ENCODE measurements at places on chromosomes 4 and X.

DNA sequence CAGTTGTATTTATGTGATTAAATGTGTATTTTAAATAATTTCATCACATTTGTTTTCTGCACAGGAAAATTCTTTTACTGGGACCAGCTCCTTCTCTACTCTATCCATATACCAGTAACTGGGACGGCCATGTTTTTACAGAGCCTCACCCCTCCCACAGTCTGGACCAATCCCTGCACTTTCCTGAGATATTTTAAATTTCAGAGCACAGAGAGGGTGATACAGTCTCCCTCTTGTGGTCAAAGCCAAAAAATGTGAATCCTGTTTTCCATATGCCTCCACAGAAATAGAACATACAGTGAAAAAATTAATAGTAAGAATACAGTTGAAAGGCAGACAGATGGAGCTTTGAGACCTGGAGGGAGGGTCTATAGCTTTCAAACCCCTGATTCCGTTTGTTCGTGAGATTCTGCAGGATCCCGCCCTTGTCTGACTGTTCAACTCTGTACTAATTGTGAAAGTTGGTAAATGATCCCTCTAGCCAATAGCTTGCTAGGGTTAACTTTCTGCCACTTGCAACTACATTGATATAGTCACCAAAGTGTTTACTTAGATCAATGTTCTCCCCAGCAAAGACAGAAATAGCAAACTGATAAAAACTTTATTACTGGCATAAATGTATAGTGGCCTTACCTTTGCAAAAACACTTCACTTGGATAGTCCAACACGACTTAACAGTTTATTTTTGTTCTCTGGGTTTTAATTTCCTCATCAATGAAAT, 172.2 kb downstream of the PPARGC1A start:
- DNase-seq, result peak; percentile 30

GRCh38 chrX:46328133-46328532, 217.1 kb downstream of the ZNF674 start:
- DNase-seq, result no peak

DNA sequence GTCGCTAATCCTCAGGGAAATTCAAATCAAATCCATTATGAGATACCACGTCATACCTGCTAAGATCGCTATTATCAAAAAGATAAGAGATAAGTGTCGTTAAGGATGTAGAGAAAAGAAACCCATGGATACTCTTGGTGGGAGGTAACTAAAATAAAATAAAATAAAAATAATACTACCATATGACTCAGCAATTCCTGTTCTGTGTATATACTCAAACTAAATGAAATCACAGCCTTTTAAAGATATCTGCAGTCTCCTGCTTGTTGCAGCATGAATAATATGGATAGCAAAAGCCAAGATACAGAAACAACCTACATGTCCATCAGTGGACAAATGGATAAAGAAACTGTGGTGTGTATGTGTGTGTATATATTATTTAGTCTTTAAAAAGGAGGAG, 105.8 kb upstream of the IL15 start:
- DNase-seq, result no peak

GRCh38 chr4:189815404-189816192, 125.1 kb upstream of the FRG1 start:
- no peak for DNase-seq

DNA sequence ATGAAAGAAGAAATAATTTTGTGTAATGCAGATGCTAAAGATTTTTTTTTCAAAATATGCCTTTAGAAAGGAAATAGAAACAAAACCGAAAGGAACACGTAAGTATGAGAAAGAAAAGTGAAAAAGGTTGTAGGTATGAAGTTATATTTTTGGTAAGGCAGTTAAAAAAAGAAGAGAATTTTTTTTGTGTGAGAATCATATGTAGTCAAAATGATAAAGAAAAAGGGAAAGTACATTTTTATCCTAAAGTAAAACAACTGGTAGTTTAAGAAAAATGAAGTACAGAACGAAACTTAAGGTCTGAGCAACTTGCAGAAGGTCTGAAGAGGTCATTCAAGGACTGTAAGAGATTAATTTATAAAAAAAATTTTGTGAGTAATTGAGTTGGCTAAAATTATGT, 164.0 kb upstream of the TRAM1L1 start:
- no peak for DNase-seq

DNA sequence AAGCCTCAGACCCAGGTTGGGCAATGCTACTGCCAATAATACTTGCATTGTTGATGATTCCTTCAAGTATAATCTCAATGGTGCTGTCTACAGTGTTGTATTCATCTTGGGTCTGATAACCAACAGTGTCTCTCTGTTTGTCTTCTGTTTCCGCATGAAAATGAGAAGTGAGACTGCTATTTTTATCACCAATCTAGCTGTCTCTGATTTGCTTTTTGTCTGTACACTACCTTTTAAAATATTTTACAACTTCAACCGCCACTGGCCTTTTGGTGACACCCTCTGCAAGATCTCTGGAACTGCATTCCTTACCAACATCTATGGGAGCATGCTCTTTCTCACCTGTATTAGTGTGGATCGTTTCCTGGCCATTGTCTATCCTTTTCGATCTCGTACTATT, 7.4 kb downstream of the LPAR4 start:
- no peak for DNase-seq

- DNase-seq, result peak; percentile 56
These were observed 60.8 kb downstream of the USP9X start for GRCh38 chrX:41145920-41146608.

- DNase-seq, result no peak
These were observed 333.1 kb downstream of the IL1RAPL1 start for GRCh38 chrX:28920153-28920943.

DNA sequence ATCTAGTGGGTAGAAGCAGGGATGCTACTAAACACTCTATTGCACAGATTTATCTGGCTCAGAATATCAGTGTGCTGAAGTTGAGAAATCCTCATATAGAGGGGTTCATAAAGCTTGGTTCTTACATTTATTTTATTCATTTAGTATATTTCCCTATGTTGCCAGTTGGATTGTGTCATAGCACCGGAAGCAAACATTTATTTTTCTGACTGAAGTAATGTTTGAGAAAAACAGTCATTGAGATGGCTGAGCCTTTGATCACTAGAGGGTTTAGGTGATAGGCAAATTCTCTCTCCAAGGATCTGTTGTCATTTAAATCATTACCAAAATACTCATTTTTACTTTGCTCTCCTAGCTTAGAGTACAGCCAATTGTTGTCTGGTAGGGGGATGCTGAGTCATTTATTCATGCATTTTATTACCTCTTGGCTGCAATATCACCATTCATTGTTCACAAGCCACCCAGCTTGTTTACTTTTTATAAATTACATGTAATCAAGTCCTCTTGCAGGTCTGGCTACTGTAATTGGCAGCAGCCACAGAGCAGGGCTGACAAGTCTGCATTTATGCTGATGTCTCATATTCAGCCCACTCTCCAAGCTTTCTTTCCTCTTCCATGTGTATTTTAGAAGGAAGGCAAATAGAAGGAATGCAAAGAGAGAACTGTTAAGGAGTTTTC, 15.2 kb downstream of the GAB1 start:
- no peak for DNase-seq

GRCh38 chrX:53990171-53990570, 54.1 kb downstream of the PHF8 start:
- no peak for DNase-seq

- no peak for DNase-seq
These were observed 52.0 kb downstream of the RASL11B start for GRCh38 chr4:52914051-52914605.

DNA sequence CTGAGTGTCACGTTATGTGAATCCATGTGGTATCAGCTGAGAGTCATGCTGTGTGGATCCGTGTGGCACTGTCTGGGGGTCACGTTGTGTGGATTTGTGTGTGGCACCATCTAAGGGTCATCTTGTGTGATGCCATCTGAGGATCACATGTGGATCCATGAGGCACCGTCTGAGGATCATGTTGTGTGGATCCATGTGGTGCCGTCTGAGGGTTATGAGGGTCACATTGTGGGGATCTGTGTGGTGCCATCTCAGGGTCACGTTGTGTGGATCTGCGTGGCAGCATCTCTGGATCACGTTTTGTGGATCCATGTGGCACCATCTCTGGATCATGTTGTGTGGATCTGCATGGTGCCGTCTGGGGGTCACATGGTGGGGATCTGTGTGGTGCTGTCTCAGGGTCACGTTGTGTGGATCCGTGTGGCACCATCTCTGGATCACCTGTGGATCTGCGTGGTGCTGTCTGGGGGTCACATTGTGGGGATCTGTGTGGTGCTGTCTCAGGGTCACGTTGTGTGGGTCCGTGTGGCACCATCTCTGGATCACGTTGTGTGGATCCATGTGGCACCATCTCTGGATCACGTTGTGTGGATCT, 6.9 kb downstream of the PDE6B start:
- no peak for DNase-seq

DNA sequence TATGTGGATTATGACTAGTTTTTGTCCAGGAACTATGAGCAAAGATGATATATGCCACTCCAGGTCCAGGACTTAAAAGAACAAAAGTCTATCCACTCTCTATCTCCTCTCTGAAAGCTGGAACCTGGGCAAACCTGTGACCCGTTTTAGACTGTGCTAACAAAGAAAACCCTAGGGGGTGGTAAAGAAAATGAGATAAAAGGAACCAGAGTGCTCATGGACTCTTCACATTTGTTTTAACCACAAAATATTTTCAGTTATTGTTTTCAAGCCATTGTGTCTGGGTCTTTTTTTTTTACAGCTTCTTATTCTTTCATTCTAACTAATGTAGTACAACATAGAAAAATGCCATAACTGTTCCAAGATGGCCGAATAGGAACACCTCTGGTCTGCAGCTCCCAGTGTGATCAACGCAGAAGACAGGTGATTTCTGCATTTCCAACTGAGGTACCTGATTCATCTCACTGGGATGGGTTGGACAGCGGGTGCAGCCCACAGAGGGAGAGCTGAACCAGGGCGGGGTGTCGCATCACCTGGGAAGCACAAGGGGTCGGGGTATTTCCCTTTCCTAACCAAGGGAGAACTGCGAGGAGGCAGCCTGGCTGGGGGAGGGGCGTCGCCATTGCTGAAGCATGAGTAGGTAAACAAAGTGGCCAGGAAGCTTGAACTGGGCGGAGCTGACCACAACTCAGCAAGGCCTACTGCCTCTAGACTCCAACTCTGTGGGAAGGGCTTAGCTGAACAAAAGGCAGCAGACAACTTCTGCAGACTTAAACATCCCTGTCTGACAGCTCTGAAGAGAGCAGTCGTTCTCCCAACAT, 45.1 kb downstream of the CHM start:
- no peak for DNase-seq

DNA sequence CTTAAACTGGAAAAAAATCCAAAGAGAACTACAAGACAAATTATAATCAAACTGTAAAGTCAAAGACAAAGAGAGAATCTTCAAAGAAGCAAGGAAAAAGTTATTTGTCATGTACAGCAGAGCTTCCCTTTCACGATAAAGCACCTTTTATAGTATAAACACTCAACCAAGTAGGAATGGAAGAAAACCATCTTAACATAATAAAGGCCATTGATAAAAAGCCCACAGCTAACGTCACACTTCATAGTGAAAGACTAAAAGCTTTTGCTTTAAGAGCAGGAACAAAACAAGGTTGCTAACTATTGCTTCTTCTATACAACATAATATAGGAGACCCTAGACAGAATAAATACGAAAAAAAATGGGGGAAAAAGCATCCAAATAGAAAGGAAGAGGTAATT, 595.7 kb upstream of the POU3F4 start:
- no peak for DNase-seq

GRCh38 chr4:116930329-116930728, 155.0 kb downstream of the TRAM1L1 start:
- no peak for DNase-seq

DNA sequence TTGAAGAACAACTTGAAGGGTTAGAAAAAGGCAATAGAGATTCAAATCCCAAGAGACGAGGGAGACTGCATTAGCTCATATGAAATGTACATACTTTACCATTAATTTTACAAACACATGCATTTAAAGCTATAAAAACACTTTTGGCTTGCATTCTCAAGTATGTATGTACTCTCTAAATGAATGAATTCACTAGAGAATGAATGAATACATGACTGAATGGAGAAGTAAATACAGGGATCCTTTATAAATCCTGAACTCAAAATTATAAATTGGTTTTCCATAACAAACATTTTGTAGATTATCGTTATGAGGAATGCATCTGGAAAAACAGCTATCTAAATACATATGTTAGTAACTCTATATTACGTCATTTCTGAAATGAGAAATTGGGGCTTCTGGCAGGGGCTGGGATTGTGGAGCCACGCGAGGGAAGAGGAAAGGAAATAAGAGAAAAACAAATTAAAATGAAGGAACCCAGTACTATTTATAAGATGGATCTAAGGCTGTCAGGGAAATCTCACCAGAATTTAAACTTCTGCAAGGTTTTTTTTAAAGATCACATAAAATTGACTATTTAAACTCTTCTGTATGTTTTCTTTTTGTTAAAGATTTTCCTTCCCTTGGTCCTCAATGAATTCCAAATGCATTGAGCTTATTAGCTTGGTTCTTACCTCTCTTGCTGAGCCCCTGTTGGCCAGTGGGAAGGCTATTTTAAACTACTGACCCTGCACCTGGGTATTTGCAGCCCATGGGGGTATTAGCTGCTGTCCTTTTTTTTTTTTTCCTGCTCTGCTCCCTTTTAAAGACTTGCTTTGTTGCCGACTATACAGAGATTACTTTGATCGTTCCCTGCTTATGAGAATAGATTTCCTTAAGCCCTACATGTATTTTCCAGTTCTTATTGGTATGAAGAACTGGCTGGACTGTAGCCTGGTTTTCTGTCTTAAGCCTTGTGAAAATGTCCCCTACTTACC, 207.8 kb downstream of the ADGRL3 start:
- DNase-seq, result no peak

- DNase-seq, result no peak
These were observed 19.9 kb upstream of the STIM2 start for GRCh38 chr4:26840786-26841185.

GRCh38 chrX:2360731-2361130, 140.0 kb downstream of the DHRSX start:
- DNase-seq, result no peak

DNA sequence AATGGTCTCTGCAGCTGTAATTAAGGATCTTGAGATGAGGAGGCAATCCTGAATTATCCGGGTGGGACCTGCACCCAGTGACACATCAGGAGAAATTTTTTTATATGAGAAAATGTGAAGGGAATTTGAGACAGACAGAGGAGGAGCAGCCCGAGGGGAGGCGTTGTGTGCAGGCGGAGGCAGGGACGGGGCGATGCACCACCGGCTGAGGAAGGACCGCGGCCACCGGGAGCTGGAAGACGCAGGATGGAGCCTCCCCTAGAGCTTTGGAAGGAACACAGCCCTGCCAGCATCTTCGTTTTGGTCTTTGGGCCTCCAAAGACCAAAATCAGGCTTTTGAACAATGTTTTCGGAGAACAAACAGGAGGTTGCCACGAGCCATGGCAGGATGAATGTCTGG, 85.0 kb upstream of the ADRA2C start:
- no peak for DNase-seq

GRCh38 chr4:148162991-148163390, 279.2 kb downstream of the NR3C2 start:
- no peak for DNase-seq

DNA sequence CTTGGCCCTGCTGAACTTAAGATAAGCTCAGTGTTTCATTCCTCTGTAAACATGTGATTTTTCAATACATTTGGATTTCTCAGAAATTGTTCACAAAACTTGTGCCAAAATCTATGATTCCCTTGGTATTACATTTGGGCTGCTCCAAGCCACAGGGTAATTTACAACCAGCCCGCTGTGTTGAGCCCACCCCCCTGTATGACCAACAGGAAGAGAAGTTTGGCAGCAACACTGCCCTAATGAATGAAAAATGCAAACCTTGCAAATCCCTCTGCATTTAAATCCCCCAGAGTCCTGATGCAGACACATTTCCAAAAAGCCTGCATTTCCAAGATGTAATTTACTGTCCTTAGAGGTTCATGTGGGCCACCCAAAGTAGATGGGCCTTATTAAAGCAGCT, 34.1 kb upstream of the GAB1 start:
- DNase-seq, result no peak
